Esophagus mucosa (tissue), 1 donor: ENCODE measurements at places on chromosomes 6 and 20.
A peak's percentile ranks its signal among the peaks of the same experiment; 100 is the strongest.

DNA sequence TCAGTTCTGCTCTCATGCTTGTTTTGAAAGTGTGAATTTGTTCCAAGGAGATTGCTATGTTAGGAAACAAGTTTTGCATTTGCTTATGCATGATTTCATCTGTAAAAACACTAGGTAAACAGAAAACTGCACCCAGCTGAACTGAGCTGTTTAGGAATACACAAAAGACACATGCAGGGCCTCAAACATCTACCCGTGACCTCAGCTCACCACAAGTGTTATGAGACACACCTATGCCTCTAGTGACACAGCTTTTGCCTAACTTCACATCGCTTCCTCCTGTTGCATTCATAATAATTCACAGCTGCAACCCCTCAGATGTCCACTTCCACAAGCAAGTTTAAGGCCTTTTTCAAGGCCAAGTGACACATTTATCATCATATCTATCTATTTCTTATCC lies 98.0 kb upstream of the SLC24A3 start:
- peak; percentile 67 for ATAC-seq

GRCh38 chr20:62417981-62418708 lies 9.2 kb downstream of the RBBP8NL start:
- ATAC-seq = no peak

DNA sequence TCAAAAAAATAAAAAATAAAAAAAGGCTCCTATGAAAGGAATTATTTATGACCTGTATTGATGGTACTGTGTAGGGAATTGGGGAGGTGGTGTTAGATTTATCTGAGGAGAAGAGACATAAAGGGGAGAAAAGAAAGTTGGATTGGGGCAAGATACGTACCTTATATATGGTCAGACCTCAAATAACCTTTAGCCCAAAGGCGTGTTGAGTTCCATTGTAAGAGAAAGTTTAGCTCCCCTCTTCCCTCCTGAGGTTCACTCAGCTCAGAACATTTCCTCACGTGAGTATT lies 296.9 kb downstream of the ADGB start:
- no peak for ATAC-seq

DNA sequence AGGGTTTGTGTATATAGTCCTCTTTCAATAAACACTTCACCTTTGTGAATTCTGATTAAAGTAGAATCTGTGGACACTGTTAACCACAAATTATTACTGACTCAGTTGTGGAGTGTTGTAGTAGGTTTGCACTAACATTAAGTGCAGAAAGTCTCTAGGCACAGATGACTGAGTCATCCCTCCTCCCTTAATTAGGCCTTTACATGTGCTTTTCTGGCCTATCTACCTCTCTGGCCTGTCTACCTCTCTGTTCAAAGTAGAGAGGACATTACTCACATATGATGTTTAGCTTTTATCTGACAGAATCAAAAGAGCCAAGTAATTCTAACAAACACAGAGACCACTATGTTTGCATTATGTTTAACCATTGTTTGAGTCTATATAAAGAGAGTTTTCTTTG lies 783.0 kb downstream of the TENT5A start:
- no peak for ATAC-seq

- no peak for ATAC-seq
Measured at GRCh38 chr6:131688286-131688685, 12.9 kb downstream of the OR2A4 start.

DNA sequence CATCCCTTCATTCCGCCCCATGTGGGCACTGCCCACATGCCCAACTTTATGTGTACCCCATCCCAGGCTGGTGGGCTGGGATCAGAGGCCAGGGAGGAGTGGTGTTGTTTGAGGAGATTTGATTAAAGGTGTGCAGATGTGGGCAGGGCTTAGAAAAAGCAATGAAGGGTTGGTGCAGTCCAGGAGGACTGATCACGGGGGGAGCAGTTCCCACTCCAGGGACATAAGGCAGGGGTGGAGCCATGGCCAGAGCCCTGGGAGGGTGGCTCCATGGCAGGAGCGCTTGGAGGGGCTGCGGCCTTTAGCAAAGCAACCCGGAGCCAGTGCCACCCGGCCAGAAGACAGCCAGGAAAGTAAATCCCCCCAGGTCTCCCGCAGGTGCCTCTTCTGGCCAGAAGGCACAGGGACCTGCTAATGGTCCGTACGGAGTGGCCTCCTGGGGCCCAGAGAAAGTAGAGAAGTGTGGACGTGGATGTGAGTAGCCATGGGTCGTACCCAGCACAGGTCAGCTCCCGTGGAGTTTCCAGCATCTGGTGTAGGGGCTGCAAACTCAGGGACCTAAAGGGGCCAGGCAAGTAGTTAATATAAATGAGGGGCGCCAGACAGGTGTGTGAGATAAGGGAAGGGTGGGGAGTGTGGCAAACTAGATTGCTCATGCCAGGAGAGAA lies 62.1 kb upstream of the APCDD1L start:
- ATAC-seq = no peak
